GM04504 (cell line): ENCODE measurements at places on chromosomes 2 and 18.

- no peak for DNase-seq
These were observed 152.1 kb upstream of the KYNU start for GRCh38 chr2:142725386-142725785.

GRCh38 chr2:30695749-30696148 is 111.5 kb downstream of the CAPN13 start:
- no peak for DNase-seq

DNA sequence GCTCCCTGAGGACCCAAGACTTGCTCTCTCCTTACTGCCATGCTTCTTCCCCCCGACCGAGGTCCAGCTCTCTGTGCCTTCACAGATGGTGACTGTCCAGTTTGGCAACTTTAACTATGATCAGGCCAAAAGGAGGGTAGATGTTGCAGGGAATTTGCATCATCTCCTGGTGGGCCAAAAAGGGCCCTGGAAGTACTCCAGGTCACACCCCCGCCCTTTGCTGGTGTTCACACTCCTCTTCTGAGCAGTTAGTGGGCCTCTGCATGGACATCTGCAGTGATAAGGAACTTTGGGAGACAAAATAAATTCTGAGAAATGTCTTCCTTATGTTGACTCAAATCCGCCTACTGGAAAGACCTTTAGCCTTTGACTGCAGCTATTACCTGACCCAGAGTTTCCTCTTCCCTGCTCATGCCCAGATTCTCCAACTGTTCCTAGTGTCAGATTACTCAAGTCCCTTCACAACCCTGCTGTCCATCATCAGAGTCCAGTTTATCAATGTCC is 234.4 kb downstream of the LOXHD1 start:
- DNase-seq, result no peak

DNA sequence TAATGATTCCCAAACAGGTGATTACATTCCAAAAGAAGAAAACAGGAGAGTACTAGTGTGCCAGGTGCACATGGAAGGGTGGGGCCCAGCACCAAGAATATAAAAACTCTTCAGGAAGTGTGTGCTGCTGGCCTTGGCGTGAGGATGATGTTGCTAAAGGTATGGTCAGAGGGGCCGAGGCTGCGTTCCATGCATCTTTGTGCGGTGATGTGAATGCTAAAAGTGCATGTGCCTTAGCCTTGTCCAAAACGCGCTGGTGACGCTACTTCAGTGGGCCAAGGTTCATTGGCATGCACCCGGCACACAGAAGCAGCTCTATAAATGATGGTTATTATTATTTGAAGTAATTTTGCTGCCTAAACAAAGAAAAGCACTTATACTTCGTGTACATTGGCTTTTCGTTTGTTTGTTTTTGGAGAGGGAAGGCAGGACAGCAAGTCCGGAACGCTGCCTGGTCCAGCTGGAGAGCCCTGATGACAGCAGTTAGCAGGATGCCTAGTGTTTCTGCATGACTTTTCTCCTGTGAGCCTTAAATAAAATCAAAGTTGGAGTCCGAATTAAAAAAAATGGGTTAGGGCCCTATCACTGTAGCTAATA is 2.9 kb downstream of the ALKAL2 start:
- no peak for DNase-seq

DNA sequence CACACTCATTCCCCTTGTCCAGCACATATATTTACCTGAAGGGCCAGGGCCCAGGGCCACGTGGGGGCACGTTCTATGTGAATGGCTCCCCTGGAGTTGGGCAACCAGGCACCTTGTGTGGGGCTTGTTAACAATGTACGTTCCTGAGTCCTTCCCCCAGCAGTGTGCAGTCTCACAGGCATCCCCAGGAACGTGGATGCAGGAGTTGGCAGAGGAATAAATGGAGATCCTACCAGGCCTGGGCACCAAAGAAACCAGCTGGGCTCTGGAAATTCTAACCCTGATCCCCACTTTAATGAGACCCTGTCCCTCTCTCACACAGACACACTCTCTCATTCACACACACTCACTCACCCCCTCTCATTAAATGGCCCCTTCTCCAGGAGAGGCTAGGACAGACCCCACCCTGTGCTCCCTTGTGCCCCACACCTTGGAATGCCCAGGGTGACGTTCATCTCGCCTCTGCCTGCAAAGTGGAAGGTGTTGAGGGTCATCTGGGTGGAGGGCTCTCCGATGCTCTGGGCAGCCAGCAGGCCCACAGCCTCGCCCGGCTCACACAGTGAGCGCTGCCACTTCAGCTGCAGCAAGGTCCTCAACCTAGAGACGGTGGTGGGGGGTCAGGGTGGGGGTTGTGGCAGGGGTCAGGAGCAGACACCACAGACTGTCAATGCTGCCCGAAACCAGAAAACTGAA is 65.6 kb downstream of the POLR1A start:
- no peak for DNase-seq

GRCh38 chr2:56531668-56532420 is 348.1 kb downstream of the CCDC85A start:
- no peak for DNase-seq

DNA sequence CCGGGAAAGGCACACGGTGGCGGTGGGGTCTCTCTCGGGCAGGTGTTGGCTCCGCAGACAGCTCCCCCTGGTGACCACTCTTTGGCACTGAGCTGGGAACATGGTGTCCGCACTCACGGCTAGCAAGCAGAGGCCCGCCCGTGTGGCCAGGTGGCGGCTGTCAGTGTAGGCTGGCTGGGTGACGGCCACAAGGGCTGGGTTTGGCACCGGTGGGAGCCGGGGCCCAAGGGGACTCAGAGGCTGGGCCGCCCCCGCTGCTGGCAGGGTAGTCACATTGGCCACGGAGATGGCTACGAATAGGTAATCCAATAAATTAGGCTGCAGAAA is 1071.7 kb downstream of the RPIA start:
- DNase-seq, result no peak

- no peak for DNase-seq
These were observed 201.1 kb upstream of the COL3A1 start for GRCh38 chr2:188773075-188773474.

DNA sequence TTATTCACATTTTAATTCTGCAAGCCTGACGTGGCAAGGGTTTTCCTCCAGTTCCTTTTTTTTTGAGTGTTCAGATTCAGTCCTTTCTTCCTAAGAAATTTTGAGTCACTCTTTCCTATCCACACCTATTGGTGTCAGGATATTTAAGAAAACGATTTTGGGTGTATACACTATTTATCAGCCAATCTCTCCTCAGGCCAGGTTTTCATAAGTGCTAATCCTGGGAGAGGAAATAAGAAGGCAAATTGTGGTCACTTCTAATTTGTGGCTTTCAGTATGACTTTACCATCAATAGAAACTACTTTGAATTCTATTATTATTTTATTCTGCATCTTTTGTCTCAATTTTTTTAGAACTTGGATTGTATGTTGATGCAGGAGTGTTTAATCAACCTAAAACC is 174.4 kb downstream of the DSEL start:
- DNase-seq, result no peak

- DNase-seq, result no peak
These were observed 65.6 kb downstream of the NOL4 start for GRCh38 chr18:34158881-34159690.

DNA sequence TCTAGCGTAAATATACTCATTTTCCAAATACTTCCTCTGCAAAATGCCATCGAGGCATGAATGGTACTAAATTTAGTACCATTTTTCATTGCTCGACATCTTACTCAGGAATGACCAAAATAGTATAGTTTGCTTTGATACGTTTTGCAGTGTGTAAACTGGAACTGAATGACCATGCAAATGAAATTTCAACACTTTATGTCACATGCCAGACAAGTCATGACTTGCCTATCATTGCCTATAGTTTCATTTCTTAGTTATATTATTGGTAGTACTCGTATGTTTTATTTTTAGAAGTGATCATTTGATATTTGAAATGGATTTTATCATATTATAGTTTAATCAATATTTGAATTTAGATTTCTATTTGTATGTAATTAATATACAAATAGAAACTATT is 9.1 kb downstream of the MSTN start:
- no peak for DNase-seq

GRCh38 chr2:83388804-83389203 is 1070.3 kb downstream of the SUCLG1 start:
- no peak for DNase-seq

DNA sequence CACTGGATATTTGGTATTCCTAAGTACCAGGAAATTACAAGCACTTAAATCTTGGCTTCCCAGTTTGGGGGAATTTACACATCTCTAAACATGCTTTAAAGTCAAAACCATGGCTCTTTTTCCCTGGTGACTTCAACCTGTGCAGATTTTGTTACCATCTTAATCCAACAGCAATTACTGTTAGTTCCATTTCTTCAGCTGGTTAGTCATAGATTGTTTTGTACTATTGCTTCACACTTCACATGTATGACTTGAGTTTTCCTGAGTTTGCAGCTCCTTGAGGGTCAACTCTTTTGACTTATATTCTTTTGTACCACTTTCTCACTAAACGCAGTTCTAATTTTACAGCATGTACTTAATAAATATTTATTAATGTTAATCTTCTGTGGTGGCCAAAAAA is 203.4 kb upstream of the RND3 start:
- DNase-seq, result no peak

DNA sequence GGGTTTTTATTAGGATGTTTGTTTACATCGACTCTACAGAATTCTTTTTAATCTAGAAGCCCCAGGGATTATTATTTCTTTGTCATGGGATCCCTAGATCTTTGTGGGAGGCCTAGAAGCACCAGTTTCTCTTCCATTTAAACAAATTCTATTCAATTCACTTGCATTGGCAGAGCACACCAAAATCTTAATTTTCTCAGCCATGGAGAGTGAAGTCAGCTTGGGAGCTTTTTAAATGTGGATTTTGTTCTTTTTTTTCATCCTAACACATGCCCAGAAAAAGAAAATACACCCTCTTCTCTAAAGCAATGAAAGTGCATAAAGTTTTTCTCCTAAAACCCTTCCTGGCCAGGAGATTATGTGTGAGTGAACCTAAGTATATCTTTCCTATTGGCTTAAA is 38.5 kb downstream of the CDCA7 start:
- no peak for DNase-seq

DNA sequence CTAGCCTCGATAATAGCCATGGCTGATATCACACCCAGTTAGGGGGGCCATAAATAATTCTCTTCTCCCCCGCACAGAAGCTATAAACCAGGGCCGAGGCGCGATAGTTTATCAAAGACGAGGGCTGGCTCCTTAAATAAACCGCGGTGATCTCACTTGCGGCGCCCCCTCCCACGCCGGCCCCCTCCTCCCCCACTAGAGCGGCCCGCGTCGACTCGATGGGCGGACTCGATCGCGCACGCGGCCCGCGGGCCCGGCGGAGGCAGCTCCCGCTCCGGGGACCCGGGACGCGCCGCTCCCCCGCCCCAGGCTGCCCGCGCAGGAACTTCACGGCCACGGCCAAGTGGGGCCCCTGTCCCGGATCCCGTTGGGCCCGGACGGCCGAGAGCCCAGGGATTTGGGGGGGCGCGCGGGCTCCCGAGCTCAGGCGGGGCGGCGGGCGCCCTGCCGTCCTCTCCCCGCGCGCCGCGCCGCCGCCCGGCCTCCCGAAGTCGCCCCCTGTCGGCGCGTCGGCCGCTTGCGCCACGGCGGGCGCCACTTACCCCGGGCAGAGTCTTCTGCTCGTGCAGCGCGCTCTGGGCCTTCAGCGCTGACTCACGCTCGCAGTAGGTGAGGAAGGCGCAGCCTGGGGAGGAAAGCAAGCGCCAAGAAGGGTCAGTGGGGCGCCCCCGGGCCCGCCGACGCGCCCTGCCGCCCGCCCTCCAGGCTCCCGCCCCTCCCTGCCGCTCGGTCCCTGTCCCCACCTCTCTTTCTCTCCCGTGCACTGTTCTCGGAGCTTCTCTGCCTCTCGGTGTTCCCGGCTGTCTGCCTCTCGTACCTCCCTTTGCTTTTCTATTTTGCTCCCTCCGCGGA is 80.4 kb downstream of the CELF4 start:
- DNase-seq, result no peak

GRCh38 chr2:107729440-107729839 is 97.3 kb upstream of the RGPD4 start:
- no peak for DNase-seq

GRCh38 chr18:39835303-39836030 is 2119.6 kb upstream of the PIK3C3 start:
- no peak for DNase-seq

- no peak for DNase-seq
These were observed 249.2 kb upstream of the GCFC2 start for GRCh38 chr2:75959724-75960471.

GRCh38 chr18:56433919-56434318 is 204.5 kb downstream of the TXNL1 start:
- DNase-seq, result no peak

- peak; percentile 70 for DNase-seq
These were observed 45.3 kb upstream of the PSME4 start for GRCh38 chr2:54015798-54016699.

DNA sequence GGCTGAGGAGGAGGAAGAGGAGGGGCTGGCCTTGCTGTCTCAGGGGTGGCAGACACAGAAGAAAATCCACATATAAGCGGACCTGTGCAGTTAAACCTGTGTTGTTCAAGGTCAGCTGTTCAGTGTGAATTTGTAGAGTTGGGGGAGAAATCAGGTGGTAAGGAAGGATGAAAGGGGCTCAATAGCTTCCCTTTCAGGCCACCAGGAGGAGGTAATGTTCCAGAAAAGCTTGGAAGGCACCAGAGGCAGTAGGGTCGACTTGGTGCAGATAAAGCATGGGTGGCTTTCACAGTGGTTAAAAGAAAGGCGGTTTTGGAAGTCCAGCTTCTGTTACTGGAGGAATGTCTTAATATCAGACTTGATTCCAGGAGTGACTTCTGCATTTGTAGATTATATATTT is 167.4 kb downstream of the THSD7B start:
- DNase-seq, result no peak

- peak; percentile 98 for DNase-seq
These were observed 212.3 kb downstream of the CYP26B1 start for GRCh38 chr2:71935262-71935848.

DNA sequence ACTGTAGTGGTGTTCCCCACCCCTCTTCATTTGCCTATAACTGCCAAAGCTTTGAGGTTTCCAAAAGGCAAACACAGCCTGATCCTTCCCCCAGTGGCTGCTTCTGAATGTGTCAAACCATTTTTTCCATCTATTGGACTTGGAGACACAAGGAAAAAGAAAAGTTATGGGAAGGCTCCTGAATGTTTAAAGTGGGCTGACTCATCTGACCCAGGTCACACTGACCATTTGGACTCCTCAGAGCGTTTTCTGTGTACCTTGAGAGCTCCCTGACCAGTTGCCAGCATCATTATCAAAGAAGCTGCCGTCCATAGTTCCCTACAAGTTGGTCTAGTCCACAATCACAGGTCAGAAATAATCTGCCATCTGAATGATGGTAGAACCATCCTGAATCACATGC is 123.4 kb upstream of the COL3A1 start:
- no peak for DNase-seq

DNA sequence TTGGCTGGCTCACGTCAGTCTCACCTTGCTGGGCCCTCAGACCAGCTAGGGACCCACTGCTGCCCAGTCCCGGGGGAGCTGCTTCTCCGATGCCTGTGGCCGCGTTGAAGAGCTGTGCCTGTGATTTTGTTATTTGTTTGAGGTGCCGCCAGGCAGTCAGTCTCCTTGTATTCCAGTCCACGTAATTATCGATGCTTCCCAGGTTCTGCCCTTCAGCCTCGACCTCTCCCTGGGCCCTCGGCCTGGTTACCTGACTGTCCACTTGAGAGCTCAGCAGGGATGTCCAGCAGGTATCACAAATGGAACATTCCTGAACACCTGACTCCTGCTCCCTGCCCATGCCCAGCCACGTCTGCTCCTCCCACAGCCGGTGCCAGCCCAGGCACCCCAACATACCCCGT is 195.9 kb upstream of the HS6ST1 start:
- DNase-seq, result no peak

- no peak for DNase-seq
These were observed 87.1 kb upstream of the TFCP2L1 start for GRCh38 chr2:121372082-121372481.
